Activated CD4-positive, alpha-beta T cell treated with anti-CD3 and anti-CD28 coated beads, Interleukin-2, amount 10 ng/mL, durations not matched to agents 24 days and 14 days (primary cell): ENCODE measurements at places on chromosomes 2 and 18. TPM values are rescaled to one million over a fixed set of nuclear protein-coding genes. Genes with fewer than 3 reads are reported as not detected.

The ANKRD30BL gene
- not detected in 2 replicates for total RNA-seq

The DYSF gene
- total RNA-seq = 0.36 TPM in 1 of 2 replicates, not detected in the other

The ZNF516 gene
- 0.85 and 1.6 TPM in 2 replicates for total RNA-seq

The RAB6C gene
- not detected in 2 replicates for total RNA-seq

The CCL20 gene
- total RNA-seq = 3.2 and 4.4 TPM in 2 replicates

The HOXD12 gene
- total RNA-seq = not detected in 2 replicates

The ALPP gene
- not detected in 2 replicates for total RNA-seq

The PLA2R1 gene
- total RNA-seq = not detected in 2 replicates

The PROC gene
- 0.12 TPM in 1 of 2 replicates, not detected in the other for total RNA-seq

The UPP2 gene
- not detected in 2 replicates for total RNA-seq

The KYNU gene
- not detected in 2 replicates for total RNA-seq

The TRAPPC12 gene
- total RNA-seq = 87.8 and 91.7 TPM in 2 replicates

The OBSL1 gene
- 0.26 and 0.47 TPM in 2 replicates for total RNA-seq

The SNED1 gene
- 1.3 and 1.9 TPM in 2 replicates for total RNA-seq

The MAP3K19 gene
- not detected in 2 replicates for total RNA-seq

The CNGA3 gene
- not detected in 2 replicates for total RNA-seq

The ALLC gene
- total RNA-seq = not detected in 2 replicates

The FKBP1B gene
- 0.43 and 0.51 TPM in 2 replicates for total RNA-seq

The CFLAR gene
- 402 and 415 TPM in 2 replicates for total RNA-seq

The FOXI3 gene
- total RNA-seq = not detected in 2 replicates

The SKOR2 gene
- not detected in 2 replicates for total RNA-seq

The DUSP2 gene
- 436 and 445 TPM in 2 replicates for total RNA-seq

The ITGA4 gene
- 106 and 109 TPM in 2 replicates for total RNA-seq

The SCN9A gene
- total RNA-seq = not detected in 2 replicates

The ADAM23 gene
- total RNA-seq = 0.05 and 0.38 TPM in 2 replicates

The BOLL gene
- not detected in 2 replicates for total RNA-seq

The CD8B2 gene
- 0.09 and 0.12 TPM in 2 replicates for total RNA-seq

The LYPD1 gene
- not detected in 2 replicates for total RNA-seq

The SLC9A4 gene
- total RNA-seq = 0.07 and 0.12 TPM in 2 replicates

The FAHD2A gene
- total RNA-seq = 35.8 and 36.0 TPM in 2 replicates

The CPO gene
- total RNA-seq = not detected in 2 replicates

The CTNNA2 gene
- not detected in 2 replicates for total RNA-seq

The ZNF142 gene
- total RNA-seq = 59.6 and 60.9 TPM in 2 replicates

The MYOM1 gene
- total RNA-seq = 0.75 and 1.3 TPM in 2 replicates

The POLE4 gene
- 53.1 and 58.3 TPM in 2 replicates for total RNA-seq

The GPR45 gene
- total RNA-seq = not detected in 2 replicates
